Nephron progenitor cell (in vitro differentiated cells): ENCODE measurements at places on chromosomes 1 and 21.

DNA sequence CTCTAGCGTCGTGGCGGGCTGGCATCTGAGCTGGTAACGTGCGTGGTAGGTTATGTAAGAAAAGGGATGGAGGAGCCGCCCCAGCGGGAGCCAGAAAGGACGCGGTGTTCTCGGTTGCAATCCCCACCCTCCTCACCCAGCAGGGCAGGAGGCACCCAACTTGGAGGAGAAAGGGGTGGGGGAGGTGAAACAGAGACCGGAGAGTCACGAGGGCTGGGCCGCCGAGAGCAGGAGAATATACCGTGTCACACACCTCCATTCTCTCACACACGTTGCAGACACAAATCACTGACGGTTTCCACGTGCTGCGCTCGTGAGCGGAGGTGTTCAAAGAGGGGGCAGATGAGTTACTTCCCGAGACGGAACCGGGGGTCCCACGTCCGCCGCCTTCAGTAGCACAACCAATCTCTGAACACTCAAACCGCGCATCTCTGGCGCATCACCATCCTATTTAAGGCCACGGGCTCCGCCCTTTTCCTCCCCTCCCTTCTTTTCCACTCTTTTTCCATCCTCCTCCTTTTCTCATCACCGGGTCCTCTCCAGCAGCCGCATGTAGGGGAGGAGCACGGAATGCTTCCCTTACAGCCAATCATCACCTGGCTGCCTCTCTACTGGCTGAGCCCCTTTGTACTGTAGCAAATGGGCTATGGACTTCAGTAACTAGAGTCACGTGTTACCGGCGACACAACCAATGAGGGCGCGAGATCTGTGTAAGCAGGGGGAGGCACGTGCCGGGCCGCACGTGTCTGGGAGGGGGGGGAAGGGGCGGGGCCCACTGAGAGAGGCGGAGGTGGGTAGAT lies at the start of gene CIART:
CIART (plus strand) TSS at position 797 of the 800 bp plus-strand sequence. CDS start 714 bp downstream, outside the sequence.
- DNase-seq = peak; percentile 78
- peak within 1 kb of the TSS; percentile 92 for H3K4me3 ChIP-seq
- H3K27me3 ChIP-seq = peaks cover 43% of the 10 kb centered on the region
- peaks cover 70% of the 10 kb centered on the region for H3K36me3 ChIP-seq

DNA sequence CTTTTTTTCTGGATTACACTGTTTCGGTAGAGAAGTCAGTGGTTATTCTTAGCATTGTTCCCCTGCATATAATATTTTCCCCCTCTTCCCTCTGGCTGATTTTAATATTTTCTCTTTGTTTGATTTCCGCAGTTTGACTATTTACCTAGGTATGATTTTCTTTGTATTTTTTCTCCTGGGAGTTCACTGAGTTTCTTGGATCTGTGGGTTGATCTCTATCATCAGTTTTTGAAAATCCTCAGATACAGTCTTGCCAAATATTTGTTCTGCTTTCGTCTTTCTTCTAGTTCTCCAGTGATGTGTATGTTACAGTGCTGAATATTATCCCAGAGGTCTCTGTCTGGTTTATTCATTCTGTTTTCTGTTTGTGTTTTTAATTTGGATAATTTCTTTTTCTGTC lies 136.4 kb downstream of the DYRK1A start:
- H3K27ac ChIP-seq = no peak overlapping the region
- no peaks in the 10 kb centered on the region for H3K4me1 ChIP-seq
- DNase-seq = no peak

- no peak overlapping the region for H3K27ac ChIP-seq
- peaks cover 55% of the 10 kb centered on the region for H3K4me1 ChIP-seq
- no peak for DNase-seq
- H3K4me3 ChIP-seq = no peak overlapping the region
- no peaks in the 10 kb centered on the region for H3K36me3 ChIP-seq
- peaks cover 22% of the 10 kb centered on the region for H3K27me3 ChIP-seq
Observed at GRCh38 chr21:35525443-35525842, 476.3 kb upstream of the RUNX1 start.

GRCh38 chr1:206835186-206835585 lies 30.2 kb upstream of the IL20 start:
- no peak overlapping the region for H3K27ac ChIP-seq
- peaks cover 56% of the 10 kb centered on the region for H3K4me1 ChIP-seq
- H3K4me3 ChIP-seq = no peak overlapping the region
- H3K36me3 ChIP-seq = no peaks in the 10 kb centered on the region
- DNase-seq = no peak

GRCh38 chr1:233655301-233655740 lies 41.4 kb downstream of the KCNK1 start:
- H3K4me3 ChIP-seq = no peak overlapping the region
- no peak overlapping the region for H3K27ac ChIP-seq
- H3K36me3 ChIP-seq = no peaks in the 10 kb centered on the region
- DNase-seq = no peak
- peaks cover 10% of the 10 kb centered on the region for H3K27me3 ChIP-seq

DNA sequence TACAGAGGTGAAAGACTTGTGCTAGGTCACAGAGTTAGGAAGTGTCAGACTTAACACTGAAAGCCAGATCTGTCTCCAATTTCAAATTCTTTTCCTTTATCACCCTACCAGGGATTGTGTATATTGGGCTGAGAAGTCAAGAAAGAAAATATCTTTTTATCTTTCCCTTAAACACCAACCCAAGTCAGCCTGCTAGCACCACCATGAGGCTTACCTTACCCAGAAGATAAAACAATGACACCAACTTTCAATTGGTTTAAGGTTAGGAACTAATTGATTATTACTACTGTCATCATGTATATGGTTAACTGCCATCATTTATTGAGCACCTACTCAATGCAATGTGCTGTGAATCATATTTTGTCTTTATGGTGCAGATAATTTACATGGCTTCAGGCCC lies 178.9 kb upstream of the FOXD3 start:
- no peaks in the 10 kb centered on the region for H3K36me3 ChIP-seq
- H3K4me1 ChIP-seq = no peaks in the 10 kb centered on the region
- no peak for DNase-seq
- no peak overlapping the region for H3K27ac ChIP-seq

DNA sequence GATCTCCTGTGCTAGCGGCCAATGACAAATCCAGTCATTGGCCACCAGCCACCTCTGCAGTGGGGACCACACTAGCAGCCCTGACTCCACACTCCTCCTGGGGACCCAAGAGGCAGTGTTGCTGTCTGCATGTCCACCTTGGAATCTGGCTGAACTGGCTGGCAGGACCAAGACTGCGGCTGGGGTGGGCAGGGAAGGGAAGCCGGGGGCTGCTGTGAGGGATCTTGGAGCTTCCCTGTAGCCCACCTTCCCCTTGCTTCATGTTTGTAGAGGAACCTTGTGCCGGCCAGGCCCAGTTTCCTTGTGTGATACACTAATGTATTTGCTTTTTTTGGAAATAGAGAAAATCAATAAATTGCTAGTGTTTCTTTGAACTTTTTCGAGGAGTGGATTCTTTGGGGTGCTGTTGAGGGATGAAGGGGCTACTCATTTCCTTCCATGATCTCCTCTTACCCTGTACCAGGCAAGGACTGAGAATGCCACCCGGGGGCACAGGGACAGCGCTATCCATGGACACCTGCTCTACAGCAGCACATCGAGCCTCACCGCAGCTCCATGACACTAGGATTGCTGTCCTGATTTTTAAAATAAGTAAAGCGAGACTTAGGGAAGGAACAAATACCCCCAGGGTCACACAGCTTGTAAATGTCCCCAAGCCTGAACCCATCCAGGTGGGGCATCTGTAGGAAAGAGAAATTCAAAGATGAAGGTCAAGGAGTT lies 44.7 kb downstream of the TNNT2 start:
- no peaks in the 10 kb centered on the region for H3K36me3 ChIP-seq
- H3K4me1 ChIP-seq = peaks cover 6% of the 10 kb centered on the region
- DNase-seq = no peak
- no peak overlapping the region for H3K4me3 ChIP-seq
- H3K27ac ChIP-seq = no peak overlapping the region

- H3K27ac ChIP-seq = no peak overlapping the region
- DNase-seq = no peak
- H3K27me3 ChIP-seq = no peaks in the 10 kb centered on the region
- H3K36me3 ChIP-seq = no peaks in the 10 kb centered on the region
- H3K4me3 ChIP-seq = no peak overlapping the region
Observed at GRCh38 chr1:218804014-218804785, 369.5 kb upstream of the LYPLAL1 start.

DNA sequence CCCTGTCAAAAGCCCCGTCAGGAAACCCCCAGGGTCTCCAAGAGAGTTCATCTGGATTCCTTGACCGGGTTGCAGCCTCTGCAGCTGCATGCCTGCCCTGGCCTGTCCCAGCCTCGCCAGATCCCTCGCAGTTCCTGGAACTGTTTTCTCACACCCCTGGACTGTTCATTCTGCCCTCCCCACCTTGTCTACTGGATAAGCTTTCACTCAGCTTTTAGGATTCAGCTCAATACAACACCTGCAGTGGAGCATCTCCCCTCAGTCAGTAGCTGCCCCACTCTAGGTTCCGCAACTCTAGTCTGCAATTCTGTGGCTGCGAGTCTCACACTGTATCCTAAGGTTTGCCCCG lies 67.2 kb downstream of the FAM163A start:
- no peak overlapping the region for H3K27ac ChIP-seq
- H3K4me1 ChIP-seq = peaks cover 83% of the 10 kb centered on the region
- H3K4me3 ChIP-seq = no peak overlapping the region

GRCh38 chr1:78168306-78168705 lies 122.5 kb downstream of the GIPC2 start:
- H3K27me3 ChIP-seq = peaks cover 3% of the 10 kb centered on the region
- H3K4me3 ChIP-seq = no peak overlapping the region
- H3K36me3 ChIP-seq = no peaks in the 10 kb centered on the region
- no peak overlapping the region for H3K27ac ChIP-seq

GRCh38 chr1:192260076-192260475 lies 56.7 kb upstream of the RGS21 start:
- H3K27ac ChIP-seq = no peak overlapping the region
- H3K36me3 ChIP-seq = no peaks in the 10 kb centered on the region
- no peaks in the 10 kb centered on the region for H3K4me1 ChIP-seq
- no peak for DNase-seq
- H3K4me3 ChIP-seq = no peak overlapping the region

- peaks cover 100% of the 10 kb centered on the region for H3K27me3 ChIP-seq
- H3K4me3 ChIP-seq = no peak overlapping the region
- H3K4me1 ChIP-seq = peaks cover 43% of the 10 kb centered on the region
- no peaks in the 10 kb centered on the region for H3K36me3 ChIP-seq
Observed at GRCh38 chr1:90721210-90722194, 4.4 kb upstream of the BARHL2 start.

GRCh38 chr21:28953247-28953646 lies 39.4 kb downstream of the LTN1 start:
- no peak overlapping the region for H3K27ac ChIP-seq
- H3K36me3 ChIP-seq = peaks cover 61% of the 10 kb centered on the region
- no peaks in the 10 kb centered on the region for H3K4me1 ChIP-seq
- no peaks in the 10 kb centered on the region for H3K27me3 ChIP-seq
- no peak overlapping the region for H3K4me3 ChIP-seq
- DNase-seq = no peak

- H3K4me3 ChIP-seq = peak overlapping the region; percentile 56
- peaks cover 29% of the 10 kb centered on the region for H3K27me3 ChIP-seq
- no peaks in the 10 kb centered on the region for H3K36me3 ChIP-seq
- DNase-seq = no peak
- no peak overlapping the region for H3K27ac ChIP-seq
Observed at GRCh38 chr1:9825093-9826074, 1.6 kb upstream of the CLSTN1 start.

- no peak for DNase-seq
- H3K27ac ChIP-seq = no peak overlapping the region
- H3K4me3 ChIP-seq = no peak overlapping the region
- peaks cover 44% of the 10 kb centered on the region for H3K4me1 ChIP-seq
- no peaks in the 10 kb centered on the region for H3K36me3 ChIP-seq
Observed at GRCh38 chr1:224631462-224632115, 15.5 kb downstream of the CNIH3 start.

GRCh38 chr1:17966341-17966740 lies 141.3 kb upstream of the IGSF21 start:
- no peaks in the 10 kb centered on the region for H3K36me3 ChIP-seq
- H3K4me3 ChIP-seq = no peak overlapping the region
- H3K4me1 ChIP-seq = no peaks in the 10 kb centered on the region
- no peak overlapping the region for H3K27ac ChIP-seq
- no peak for DNase-seq

DNA sequence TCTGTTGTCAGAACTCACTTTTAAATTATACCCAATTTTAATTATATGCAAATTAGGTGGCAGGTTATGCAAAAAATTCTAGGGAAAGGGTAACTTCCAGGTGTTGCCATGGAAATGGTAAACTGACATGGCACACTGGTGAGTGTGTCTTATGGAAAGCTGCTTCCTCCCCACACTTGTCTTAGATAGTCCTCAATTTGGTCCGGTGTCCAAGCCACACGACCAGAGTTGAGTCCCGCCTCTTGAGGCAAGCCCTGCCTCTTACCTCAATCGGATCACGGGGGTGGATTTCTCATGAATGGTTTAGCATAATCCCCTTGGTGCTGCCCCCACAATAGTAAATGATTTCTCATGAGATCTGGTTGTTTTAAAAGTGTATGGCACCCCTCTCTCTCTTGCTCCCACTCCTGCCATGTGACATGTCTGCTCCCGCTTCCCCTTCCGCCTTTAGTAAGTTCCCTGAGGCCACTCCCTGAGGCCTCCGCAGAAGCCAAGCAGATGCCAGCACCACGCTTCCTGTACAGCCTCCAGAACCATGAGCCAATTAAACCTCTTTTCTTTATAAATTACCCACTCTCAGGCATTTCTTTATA lies 74.9 kb downstream of the MATN1 start:
- no peak for DNase-seq
- peaks cover 19% of the 10 kb centered on the region for H3K4me1 ChIP-seq
- no peak overlapping the region for H3K27ac ChIP-seq
- H3K27me3 ChIP-seq = peaks cover 47% of the 10 kb centered on the region

GRCh38 chr1:46459315-46459714 lies 30.3 kb upstream of the DMBX1 start:
- no peak for DNase-seq
- H3K27me3 ChIP-seq = peaks cover 100% of the 10 kb centered on the region
- H3K36me3 ChIP-seq = no peaks in the 10 kb centered on the region
- no peak overlapping the region for H3K27ac ChIP-seq
- H3K4me3 ChIP-seq = no peak overlapping the region

- peak overlapping the region; percentile 86 for H3K27ac ChIP-seq
- H3K27me3 ChIP-seq = no peaks in the 10 kb centered on the region
- peaks cover 74% of the 10 kb centered on the region for H3K36me3 ChIP-seq
- no peak for DNase-seq
- no peak overlapping the region for H3K4me3 ChIP-seq
Observed at GRCh38 chr1:26779098-26779668, 8.6 kb upstream of the PIGV start.

- H3K36me3 ChIP-seq = no peaks in the 10 kb centered on the region
- peaks cover 8% of the 10 kb centered on the region for H3K27me3 ChIP-seq
- DNase-seq = no peak
- H3K4me1 ChIP-seq = no peaks in the 10 kb centered on the region
- no peak overlapping the region for H3K4me3 ChIP-seq
- no peak overlapping the region for H3K27ac ChIP-seq
Observed at GRCh38 chr21:25296252-25296651, 311.0 kb downstream of the MRPL39 start.

DNA sequence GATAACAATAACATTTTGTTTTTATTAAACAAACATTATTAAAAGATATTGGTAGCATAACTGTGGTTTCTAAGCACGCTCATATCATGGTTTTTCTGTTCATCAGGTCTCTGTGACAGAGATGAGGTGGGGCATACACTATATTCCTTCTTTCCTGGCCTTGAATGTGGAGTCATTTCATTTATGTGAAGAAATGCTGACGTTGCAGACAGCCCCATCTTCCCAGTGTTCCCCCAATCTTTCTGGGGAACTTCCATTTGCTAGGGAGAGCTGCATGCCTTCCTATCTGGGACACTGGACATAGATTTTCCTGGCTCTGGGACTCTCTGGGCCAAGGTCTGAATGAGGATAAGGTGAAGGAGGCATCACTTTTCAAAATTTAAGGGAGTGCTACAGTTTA lies 30.4 kb downstream of the PIGM start:
- H3K27me3 ChIP-seq = peaks cover 18% of the 10 kb centered on the region
- H3K4me1 ChIP-seq = no peaks in the 10 kb centered on the region
- H3K4me3 ChIP-seq = no peak overlapping the region
- no peak for DNase-seq
- H3K36me3 ChIP-seq = no peaks in the 10 kb centered on the region
